ENCODE measurements at places on chromosomes 3 and 15.

DNA sequence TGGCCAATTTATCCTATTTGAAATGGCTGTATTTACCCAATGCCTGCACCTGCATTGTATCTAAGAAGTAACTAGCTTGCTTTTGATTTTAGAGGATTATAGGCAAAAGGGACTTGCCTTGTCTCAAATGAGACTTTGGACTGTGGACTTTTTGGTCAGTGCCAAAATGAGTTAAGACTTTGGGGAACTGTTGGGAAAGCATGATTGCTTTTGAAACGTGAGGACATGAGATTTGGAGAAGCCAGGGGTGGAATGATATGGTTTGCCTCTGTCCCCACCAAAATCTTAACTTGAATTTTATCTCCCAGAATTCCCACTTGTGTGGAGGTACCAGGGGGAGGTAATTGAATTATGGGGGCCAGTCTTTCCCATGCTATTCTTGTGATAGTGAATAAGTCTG is 1505.4 kb downstream of the SI start:
- no peak for DNase-seq

GRCh38 chr3:78645628-78646310 is 1122.0 kb downstream of the ROBO1 start:
- no peak for DNase-seq

DNA sequence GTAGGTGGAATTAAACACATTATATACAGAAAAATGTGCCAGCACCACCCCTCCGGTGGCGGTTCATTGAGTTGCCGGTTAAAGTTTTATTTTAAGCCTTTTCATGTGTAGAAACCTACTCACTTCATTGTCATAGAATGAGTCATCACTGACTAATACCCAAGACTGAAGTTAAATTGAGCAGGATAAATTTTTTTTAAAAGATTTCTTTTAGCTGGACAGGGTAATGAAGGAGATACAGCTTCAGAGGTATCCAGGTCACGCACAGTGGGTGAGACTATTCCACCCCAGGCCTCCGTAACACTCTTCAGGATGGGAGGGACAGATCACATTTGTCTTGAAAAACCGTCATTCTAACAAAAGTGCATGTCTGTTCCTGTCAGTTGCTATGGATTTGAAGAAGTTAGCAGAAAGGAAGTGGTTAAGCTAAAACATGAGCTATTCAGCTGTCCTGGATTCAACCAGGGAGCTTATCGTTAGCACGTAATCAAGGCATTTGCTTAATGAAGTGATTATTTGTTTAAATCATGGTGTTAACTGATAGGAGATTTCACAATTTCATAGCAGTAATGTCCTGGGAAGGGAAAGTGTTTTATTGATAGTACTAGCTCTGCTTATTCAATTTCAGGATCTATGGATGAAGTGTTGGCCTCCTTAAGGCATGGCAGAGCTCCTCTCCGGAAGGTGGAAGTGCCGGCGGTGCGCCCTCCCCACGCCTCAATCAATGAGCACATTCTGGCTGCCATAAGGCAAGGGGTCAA is 23.4 kb downstream of the WHAMM start:
- DNase-seq: no peak

GRCh38 chr3:8443829-8444791 is 57.5 kb upstream of the LMCD1 start:
- DNase-seq: no peak

DNA sequence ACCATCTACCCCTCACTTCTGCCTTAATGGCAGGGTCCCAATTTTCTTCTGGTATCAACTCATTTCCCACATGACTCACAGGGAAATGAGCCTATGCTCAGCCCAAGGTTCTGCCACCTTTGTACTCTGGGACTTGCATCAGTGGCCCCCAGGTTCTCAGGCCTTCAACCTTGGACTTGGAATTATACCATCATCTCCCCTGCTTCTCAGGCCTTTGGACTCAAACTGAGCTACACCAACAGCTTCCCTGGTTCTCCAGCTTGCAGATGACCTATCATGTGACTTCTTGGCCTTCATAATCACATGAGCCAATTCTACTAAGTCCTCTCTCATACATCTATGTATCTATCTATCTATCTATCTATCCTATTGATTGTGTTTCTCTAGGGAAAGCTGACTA is 149.5 kb downstream of the PLCH1 start:
- no peak for DNase-seq

DNA sequence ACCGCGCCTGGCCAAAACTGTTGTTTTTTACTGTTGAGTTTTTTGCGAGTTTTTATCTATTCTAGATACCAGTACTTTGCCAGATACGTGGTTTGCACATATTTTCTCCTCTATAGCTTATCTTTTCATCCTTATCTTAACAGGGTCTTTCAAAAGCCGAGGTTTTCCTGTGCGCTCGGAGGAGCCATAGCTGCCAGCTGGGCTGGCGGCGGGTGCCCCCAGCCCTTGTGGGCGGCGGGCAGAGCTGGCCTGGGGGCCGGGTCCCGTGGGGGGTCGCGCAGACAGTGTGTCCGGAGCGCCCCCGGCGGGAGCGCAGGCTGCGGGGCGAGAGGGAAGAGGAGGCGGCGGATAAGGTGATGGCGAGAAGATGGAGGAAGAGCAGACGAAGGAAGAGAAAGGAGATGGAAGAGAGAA is 11.1 kb upstream of the EIF4A2 start:
- DNase-seq: no peak

- DNase-seq: no peak
These were observed 157.9 kb upstream of the SLC2A2 start for GRCh38 chr3:171184372-171184771.

GRCh38 chr15:29692527-29692926 is 129.7 kb downstream of the TJP1 start:
- DNase-seq: no peak

DNA sequence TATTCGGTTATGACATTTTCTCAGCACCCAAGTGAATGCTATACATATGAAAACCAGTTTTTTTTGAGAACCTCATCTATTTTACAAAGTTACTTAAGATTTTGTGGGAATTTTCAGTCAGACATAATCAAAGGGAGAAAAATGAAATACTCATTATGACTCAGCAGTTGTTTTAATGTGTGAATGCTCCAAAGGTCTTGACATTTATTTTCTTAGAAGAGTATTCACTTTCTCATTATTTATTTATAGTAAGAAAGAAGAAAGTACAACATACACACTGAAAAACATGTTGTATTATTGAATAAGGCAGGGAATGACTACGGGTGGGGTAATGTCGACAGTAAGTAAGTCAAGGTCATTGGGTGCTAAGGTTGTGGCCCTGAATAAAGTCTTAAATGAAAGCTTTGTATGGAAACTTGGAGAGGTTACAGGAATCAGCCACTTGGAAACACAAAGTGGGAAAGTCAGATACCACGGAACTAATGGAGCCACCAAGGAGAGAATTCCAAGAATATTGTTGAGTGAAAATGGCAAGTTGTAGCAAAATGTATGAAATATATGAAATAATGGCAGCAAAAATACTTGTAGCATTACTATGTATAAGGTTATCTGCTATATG is 844.5 kb downstream of the TBL1XR1 start:
- no peak for DNase-seq

GRCh38 chr15:57217778-57218598 is 158.3 kb upstream of the CGNL1 start:
- no peak for DNase-seq

- no peak for DNase-seq
These were observed 237.0 kb downstream of the CPNE4 start for GRCh38 chr3:131797776-131798175.

GRCh38 chr3:192005989-192006388 is 545.0 kb downstream of the PYDC2 start:
- DNase-seq: no peak

- DNase-seq: no peak
These were observed 420.6 kb downstream of the RBMS3 start for GRCh38 chr3:29701326-29701983.

DNA sequence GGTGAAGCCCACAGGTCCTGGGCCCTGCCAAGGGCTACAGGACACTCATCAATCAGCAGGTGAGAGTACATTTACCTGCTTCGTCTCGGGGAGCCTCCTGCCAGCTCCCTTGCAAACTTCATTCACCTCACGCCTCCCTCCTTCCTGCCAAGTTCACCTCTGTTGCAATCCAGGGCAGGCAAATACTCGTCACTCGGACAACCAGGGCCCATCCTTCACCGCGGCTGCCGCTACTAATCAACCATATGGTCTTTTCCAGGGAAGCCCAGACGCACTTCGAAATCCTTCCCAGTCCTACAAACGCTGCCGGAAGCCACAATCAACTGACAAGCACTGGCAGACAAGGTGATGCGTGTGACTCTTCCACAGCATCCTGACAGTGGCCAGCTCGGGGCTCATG is 200.7 kb upstream of the NSMCE3 start:
- no peak for DNase-seq
